ENCODE measurements at places on chromosomes 5 and 9.

DNA sequence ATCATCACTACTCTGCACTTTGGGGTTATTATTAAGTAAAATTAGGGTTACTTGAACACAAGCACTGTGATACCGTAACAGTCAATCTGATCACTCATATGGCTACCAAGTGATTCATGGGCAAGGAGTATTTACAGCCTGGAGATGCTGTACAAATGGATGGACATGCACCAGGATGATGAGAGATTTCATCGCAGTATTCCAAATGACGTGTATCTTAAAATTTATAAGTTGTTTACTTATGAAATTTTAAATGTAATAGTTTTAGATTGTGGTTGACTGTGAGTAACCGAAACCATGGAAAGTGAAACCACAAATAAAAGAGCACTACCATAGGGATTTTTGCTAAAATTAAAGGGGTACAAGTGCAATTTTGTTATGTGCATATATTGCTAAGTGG, 462.2 kb upstream of the PTGER4 start:
- DNase-seq: no peak

- DNase-seq: no peak
These were observed 159.8 kb upstream of the PHYKPL start for GRCh38 chr5:178392386-178392785.

DNA sequence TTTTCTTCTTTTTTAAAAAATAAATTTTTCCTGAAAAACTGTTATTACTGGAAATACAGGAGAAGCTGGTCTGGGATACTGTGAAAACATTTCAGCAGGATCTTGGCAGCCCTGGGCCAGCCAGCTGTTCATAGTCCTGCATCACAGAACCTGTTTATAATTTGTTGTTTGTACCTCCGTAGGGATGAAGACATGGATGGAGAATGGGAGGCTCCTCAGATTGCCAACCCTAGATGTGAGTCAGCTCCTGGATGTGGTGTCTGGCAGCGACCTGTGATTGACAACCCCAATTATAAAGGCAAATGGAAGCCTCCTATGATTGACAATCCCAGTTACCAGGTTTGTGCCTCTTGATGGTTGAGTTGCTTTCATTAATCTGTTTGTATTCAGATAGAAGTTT, 12.4 kb upstream of the MAML1 start:
- DNase-seq: no peak

DNA sequence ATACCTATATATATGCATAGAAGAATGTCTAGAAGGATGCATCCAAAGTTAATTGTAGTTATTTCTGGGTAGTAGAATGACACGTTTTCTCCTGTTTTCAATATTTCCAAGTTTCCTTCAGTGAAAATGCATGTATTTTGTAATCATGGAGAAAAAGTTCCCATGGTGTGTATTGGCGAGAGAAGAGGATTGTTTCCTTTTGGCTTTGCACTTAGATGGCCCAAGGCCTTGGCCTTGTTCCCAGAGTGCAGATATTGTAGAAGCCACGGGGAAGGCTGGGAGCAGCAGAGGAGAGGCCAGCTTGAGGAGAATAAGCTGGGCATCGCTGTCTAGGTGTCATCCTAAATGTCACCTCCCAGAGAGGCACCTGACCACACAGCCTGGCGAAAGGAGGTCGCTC, 44.0 kb downstream of the IRF1 start:
- DNase-seq: no peak

DNA sequence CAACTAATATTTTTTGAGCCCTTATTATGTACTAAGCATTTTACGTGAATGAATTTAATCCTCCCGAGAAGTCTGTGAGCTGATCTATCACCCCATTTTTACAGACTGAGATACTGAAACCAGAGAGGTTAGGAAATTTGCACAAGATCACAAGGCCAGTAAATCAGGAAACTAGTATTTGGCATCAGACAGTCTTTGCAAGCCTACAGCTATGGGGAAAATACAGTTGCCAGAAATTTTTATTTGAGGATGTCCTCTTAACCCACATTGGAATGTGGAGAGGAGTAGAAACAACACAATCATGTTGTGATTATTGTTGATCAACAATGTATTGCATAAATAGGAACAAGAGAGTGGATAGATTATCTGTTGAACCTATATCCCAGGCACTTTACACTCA, 2.3 kb upstream of the SLC46A2 start:
- no peak for DNase-seq

DNA sequence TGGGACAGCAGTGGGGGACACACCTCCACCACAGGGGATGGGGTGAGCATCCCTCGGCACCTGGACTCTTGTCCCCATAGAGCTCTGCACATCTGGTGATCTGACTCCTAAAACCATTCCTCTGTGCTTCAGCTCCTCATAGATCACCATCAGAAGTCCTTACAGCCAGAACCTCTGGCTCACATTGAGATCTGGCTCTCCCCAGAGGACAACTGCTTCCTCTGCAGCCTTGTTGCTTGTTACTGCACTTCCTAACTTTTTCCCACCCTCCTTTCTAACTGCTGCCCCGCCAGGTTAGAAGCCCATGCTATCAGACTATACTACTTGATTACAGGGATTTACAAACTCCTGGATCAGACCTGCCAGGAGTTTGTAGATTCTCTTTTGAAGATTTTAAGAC, 64.5 kb downstream of the ARSB start:
- no peak for DNase-seq

DNA sequence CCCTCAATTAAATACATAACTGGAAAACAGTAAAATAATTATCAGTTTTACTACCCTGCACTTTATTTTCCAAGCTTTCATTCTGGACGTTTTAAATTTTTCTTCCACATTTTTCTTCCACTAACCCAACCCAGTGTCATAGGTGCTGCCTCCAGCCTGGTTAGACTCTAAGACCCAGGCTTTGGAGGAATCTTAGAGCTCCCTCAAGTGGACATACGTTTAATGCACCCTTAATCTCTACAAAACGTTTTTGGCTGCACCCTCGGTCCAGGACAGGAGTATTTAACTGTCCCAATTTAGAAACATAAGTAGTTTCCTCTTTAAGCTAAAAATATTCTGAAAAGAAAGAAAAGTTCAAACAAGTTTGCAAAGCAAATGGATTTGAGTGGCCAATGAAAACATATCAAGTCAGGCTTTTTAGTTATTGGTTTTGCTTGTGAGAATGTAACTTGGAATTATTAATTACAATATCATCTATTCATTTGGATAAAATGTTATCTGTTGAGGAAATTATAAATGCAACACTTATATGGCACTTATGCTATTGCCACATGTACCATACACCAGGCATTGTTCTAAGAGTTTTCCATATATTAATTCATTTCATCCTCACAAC, 38.9 kb downstream of the CDH6 start:
- no peak for DNase-seq

- DNase-seq: no peak
These were observed 542.6 kb downstream of the CSNK1G3 start for GRCh38 chr5:124054564-124054963.

DNA sequence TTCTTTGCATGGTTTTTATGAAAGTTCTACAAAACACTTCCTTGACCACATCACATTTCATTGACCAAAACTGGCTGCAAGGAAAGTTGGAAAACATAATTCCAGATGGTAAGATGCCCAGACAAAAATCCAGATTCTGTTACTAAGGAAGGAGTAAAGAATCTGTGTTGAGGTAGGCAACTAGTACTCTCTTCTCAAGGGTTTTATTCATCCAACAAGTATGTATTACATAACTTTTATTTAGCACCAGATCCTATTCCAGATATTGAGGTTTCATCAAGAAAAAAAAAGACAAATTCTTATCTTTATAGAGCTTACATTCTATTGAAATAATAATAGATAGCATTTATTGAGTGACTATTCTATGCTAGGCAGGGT, 43.2 kb upstream of the UGCG start:
- DNase-seq: no peak

- DNase-seq: no peak
These were observed 207.5 kb upstream of the IRX2 start for GRCh38 chr5:2958976-2959375.

GRCh38 chr9:7578951-7579350, 220.6 kb downstream of the DMAC1 start:
- DNase-seq: no peak

DNA sequence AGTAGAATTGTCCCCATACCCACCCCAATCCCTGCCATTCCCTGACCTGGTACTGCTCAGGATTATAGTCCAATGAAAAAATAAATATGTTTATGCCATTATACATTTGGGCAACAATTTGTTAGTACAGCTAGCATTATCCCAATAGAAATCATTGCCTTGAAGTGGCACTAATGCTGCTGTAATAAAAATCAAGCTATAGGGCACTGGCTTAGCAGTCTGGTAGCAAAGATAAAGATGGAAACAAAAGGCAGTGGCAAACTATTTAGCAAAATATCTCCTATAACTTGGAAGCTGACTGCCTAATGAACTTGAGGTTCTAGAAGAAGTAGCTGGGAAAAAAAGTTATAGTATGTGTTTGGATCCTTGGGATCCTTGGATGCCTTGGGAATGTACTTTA, 2.2 kb upstream of the TOPORS start:
- no peak for DNase-seq

GRCh38 chr9:19161257-19162025, 34.1 kb upstream of the PLIN2 start:
- DNase-seq: no peak

GRCh38 chr9:13166996-13167395, 112.5 kb downstream of the MPDZ start:
- DNase-seq: no peak

GRCh38 chr5:25020454-25020853, 375.7 kb upstream of the CDH10 start:
- DNase-seq: no peak

All from activated T-helper 1 cell treated with anti-CD3 and anti-CD28 coated beads, Interleukin-2, amount 50 U/mL, for 16 hours (primary cell).